ENCODE measurements at places on chromosomes 7 and 10.
A peak's percentile ranks its signal among the peaks of the same experiment; 100 is the strongest.

GRCh38 chr10:3445648-3446047 is 273.1 kb upstream of the PITRM1 start:
- DNase-seq, result no peak

DNA sequence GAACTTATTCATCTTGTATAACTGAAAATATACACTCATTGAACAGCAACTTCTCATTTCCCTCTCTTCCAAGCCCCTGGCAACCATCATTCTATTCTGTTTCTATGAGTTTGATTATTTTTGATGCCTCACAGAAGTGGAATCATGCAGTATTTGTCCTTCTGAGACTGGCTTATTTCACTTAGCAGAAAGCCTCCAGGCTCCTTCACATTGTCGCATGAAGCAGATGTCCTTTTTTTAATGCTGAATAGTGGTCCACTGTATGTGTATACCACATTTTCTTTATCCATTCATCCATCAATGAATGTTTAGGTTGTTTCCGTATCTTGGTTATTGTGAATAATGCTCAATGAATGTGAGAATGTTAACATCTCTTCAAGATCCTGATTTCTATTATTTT is 238.2 kb upstream of the KLF14 start:
- DNase-seq, result no peak

DNA sequence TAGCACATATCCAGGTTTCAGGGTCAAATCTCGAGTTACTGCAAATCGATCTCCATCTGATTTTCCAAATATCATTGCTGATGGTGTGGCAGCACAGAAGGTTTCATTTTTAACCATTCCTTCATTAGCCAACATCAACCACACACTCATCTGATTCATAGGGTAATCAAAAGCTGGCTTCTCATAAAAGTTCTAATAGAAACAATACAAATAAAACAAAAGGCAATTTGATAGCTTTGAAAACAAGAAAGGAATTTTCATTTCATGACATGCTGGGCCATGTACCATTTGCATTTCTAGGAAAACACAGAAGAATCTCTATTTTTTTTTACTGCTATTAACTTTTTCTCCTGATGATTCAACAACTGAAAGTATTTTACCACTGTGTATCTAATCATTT is 147.7 kb upstream of the SLC26A5 start:
- DNase-seq, result no peak

- no peak for DNase-seq
These were observed 9.3 kb downstream of the ARHGAP22 start for GRCh38 chr10:48595539-48595932.

DNA sequence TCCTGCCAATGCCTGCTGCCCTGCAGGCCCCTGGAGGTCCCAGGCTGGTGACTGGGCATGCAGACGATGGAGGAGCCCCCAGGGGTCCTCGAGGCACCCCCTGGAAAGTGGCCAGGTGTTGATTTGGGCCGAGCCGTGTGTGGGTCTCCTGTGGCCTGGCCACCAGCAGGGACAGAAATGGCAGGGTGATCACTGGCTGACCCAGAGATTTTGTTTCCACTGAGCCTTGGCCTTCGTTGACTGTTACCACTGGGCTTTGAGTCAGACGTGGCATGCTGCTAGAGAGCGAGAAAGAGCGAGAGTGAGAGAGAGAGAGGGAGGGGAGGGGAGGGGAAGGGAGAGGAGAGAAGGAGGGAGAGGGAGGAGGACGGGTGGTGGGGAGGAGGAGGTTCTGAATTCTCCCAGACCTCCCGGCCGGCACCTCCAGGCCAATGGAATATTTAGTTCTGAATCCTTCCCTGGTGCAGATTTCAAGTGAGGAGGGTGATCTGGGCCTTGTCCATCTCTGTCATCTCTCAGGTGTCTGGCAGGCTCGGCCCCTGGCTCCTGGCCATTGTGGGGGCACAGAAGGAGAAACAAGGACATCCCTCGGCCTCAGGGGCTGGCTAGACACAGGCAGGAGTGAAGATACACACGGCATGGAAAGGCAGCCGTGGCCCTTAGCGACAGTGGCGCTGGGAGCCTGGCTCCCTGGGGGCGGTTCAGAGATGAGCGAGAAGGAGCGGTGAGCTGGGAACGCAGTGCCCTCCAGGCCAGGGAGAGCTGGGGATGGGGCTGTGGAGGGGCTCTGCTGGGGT is 58.2 kb downstream of the GLRX3 start:
- no peak for DNase-seq

- DNase-seq, result no peak
These were observed 48.0 kb downstream of the RHOBTB1 start for GRCh38 chr10:60896033-60896432.

- DNase-seq, result no peak
These were observed 520.8 kb downstream of the DNAJB6 start for GRCh38 chr7:157857578-157858075.

- DNase-seq, result no peak
These were observed 146.4 kb upstream of the NOBOX start for GRCh38 chr7:144549861-144550260.

DNA sequence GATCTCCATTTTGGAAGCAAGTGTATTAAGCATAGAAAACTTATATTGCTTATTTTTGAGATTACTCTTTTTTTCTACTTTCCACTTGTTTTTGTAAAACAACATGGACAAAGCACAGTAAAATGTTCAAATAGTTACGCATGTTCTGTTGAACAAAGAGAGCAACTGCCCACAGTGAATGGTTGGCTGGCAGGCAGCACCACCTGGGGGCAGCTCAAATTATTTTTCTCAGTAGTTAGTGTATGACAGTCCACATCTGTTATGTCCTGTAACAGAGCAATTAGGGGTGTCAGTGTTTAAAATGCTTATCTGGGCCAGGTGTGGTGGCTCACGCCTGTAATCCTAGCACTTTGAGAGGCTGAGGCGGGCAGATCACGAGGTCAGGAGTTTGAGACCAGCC is 46.1 kb upstream of the CACUL1 start:
- DNase-seq, result no peak

GRCh38 chr7:106177300-106177690 is 65.2 kb upstream of the SYPL1 start:
- no peak for DNase-seq

GRCh38 chr7:107446988-107447387 is 22.9 kb upstream of the GPR22 start:
- DNase-seq, result no peak

GRCh38 chr7:47337531-47337930 is 244.4 kb downstream of the TNS3 start:
- peak; percentile 27 for DNase-seq

DNA sequence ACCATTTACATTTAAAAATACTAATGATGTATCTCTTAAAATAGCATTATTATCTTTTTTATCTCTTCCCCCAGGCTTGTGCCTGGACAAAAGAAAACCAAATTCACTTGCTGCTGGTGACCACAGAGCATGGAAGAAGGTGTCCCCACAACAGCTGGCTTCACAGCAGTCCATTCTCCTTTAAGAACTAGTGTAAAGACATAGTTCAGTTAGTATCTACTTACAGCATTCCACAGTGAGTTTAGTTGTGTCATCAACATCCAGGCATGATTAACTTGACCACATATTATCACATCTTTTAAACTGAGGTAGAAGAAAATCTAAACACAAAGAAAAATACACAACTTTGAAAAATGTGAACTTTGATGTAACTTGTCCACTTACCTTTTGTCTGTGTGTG is 55.0 kb downstream of the LRRC17 start:
- no peak for DNase-seq

GRCh38 chr7:37092548-37092947 is 356.1 kb downstream of the ELMO1 start:
- DNase-seq, result no peak

Data from WTC11 (cell line).